ENCODE measurements at places on chromosomes 7 and 10.

- ATAC-seq: no peak
These were observed 10.1 kb downstream of the PSTK start for GRCh38 chr10:122990278-122990677.

DNA sequence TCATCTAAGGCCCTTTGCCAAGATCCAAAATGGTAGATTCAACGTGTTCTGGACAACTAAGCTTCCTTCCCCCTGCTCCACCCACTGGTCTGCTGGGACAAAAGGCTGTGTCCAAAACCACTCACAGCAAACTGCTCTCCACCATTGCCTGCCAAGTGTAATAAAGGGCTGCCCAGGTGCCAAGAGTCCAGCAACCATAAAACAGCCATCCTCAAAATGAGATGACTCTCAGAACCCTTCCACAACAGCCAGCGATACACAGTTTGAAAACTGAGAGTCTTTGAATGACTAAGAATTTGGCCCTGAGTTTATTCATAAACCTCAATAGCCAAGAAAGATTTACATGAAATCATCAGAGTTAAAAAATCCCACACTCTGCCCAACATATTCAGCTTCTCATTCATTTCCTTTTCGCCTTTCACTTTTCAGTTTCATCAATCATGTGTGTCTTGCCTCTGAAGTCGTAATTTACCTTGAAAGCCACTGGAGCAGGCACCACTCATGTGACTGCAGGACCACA, 658.1 kb upstream of the MGMT start:
- ATAC-seq: no peak

DNA sequence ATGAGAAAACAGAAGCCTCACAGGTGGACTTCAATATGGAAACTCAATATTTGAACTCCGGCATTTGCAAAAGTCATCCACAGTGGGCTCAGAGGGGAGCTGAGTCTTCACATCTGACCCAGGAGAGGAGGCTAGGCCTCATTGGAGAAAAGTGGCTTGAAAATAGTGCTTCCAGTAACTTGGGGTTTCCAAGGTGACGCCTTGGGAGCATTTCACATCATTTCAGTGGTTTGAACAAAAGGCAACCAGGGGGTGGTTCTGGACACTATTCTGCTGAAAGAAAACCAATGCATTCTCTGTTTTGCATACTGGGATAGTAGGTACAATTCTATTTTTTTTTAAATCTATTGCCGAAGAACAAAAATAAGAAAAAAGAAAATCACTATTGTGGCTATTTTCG, 599.2 kb upstream of the POM121L12 start:
- no peak for ATAC-seq

DNA sequence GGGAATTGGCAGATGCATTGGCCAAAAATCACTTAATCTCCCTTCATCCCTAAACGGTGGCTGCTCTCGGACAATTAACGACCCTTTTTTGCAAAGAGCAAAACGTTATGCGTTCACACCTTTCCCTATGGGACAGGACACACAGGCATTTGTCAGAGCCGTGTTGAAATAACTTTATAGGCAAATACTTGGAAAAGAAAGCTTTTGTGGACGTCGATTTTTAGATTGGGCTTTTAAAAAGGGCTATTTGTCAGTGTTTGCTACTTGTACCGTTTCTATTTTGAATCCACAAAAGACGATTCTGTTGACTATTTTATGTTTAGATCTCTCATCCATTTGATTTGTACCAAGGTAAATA, 245.6 kb downstream of the SLC25A13 start:
- no peak for ATAC-seq

- ATAC-seq: peak; percentile 42
These were observed 647 bp upstream of the NACAD start for GRCh38 chr7:45089341-45089891.

- no peak for ATAC-seq
These were observed 11.6 kb downstream of the BET1 start for GRCh38 chr7:93992421-93993110.

DNA sequence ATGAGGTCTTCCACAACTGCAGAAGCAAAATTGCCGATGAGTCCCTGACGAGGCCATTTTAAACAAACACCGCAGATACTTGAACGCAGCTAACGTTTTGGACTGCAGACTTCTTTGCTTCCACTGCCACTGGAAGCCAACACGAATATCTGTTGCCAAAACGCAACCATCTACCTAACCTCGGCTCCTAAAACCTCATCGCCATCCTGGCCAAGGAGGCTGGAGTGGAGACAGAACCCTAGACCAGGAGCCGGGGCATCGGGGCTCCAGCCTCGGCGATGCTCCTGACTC, 493 bp downstream of the WDR91 start:
- ATAC-seq: no peak

DNA sequence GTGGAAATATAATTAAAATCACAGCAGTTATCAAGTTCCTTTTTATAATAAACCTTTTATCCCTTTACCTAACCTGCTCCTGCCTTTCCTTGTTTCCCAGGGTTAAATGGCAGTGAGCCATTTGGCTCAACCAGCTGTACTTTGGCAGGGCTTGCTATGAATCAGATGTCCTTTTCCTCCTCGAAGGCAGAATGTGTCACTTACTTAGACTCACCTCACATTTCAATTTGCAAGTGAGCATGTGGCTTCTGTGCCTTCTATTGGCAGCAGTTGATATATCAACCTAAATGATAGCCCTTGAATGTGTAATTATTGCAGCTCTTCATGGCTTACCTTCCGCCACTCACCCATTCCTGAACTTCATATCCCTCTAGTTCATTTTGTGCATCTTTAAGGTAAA, 301.7 kb downstream of the CSTF2T start:
- peak; percentile 90 for ATAC-seq

- no peak for ATAC-seq
These were observed 258.8 kb upstream of the TEX47 start for GRCh38 chr7:89054361-89054760.

- ATAC-seq: peak; percentile 61
These were observed 66.8 kb downstream of the PCGF5 start for GRCh38 chr10:91287276-91287675.

DNA sequence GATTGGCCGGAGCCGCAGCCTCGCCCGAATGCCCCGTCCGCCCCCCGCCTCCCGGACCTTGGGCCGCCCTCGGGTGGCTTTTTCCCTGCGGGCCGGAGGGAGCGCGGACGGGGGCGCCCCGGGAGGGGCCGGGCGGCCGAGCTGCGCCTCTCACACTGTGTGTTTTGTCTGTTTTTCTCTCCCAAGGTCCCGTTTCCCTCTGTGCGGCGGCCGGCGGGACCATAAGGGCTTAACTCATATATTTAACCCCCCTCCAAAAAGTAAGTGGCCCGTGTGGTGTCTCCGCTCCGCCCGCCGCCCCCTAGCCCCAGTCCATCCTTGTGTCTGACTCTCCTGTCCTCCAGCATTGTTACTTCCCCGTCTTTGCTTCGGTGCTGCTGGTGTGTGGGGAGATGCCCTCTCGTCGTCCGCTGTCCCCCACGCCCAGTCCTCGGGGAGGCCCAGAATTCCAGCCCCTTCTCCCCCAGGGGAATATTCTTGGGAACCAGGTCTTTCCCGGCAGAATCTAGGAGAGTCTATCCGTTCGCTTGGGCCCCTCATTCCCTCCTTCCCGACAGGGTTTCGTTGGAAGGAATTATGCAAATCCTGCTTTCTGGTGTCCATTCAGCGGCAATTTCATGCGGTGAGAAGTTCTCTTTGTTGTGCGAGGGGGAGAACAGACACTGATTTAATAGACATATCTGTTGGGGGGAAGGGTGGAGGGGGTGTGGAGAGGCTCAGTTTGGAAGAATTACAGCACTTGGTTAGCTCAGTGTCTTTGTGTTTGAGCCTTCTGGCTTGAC, 1.3 kb downstream of the LCOR start:
- ATAC-seq: peak; percentile 1

- ATAC-seq: no peak
These were observed 175.9 kb downstream of the SNX10 start for GRCh38 chr7:26467541-26467940.

- ATAC-seq: no peak
These were observed 270.1 kb upstream of the SHH start for GRCh38 chr7:156082048-156083040.

- ATAC-seq: peak; percentile 76
These were observed 60.8 kb upstream of the PPIF start for GRCh38 chr10:79286318-79286951.

GRCh38 chr10:70887804-70888800, at the start of gene PCBD1:
PCBD1 (minus strand) TSS chr10:70888565; CDS start chr10:70888533, 32 bp downstream.
- peak; percentile 73 for ATAC-seq

GRCh38 chr10:70954381-70955176, 66.2 kb upstream of the PCBD1 start:
- no peak for ATAC-seq

- ATAC-seq: no peak
These were observed 39.5 kb downstream of the LHFPL3 start for GRCh38 chr7:104367926-104368325.

DNA sequence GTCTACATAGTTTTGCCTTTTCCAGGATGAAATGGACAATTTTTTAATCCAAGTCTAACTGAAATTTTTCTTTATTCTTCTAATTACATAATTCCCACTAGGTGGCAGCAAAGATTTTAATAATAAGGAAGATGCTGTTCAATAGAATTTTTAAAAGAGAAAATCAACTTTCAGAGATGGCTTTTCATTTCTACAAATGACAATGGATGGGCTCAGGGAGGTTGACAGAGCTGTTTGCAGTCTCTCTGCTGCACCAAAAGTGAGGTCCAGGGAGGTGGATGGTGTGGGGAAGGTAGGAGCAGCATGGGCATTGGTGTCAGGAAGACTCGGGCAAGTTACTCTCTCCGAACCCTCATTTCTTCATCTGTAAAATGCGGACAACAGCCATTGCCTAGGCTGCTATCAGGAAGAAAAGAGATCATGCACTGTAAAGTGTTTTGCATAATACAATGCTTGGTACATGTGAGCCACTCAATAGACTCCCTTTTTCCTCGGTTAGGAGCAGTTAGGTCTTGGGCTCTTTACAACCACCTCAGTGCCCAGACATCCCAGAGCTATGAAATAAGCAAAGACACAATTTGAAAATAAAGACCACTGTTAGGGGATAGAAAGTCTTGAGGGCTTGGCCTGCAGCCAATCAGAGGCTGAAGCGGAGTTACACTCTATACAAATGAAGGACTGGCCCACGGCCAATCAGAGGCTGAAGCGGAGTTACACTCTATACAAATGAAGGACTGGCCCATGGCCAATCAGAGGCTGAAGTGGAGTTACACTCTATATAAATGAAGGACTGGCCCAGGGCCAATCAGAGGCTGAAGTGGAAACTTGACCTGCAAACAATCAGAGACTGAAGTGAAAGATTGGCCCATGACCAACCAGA, 107.1 kb downstream of the ABLIM1 start:
- peak; percentile 27 for ATAC-seq

DNA sequence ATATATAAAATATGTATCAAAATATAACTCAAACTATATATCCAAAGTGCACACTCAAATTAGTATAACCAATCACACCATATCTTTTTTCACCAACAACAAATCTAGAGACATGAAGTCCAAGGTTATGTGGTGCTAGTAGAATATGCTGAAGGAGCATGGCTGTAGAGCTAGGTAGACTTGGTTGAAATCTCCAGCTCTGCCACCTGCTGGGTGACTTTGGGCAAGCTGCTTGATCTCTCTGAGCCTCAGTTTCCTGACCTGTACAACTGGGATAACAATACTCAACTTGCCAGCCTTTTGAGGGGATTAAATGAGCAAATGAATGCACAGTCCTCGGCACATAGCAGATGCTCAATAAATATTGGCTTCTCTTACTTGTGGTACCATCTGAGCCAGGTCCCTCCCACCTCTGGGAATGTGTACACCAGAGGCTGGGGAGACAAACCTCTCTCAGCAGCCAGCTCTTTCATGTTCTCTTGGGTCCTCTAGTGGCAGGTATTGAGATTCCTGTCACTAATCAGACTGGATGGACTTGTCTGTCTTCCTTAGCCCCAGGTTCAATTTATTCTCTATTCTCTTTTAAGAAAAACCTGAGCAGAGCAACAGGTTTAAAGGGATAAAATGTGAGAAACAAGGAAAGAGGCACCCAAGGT, 94.3 kb upstream of the PDE1C start:
- ATAC-seq: peak; percentile 85

- ATAC-seq: no peak
These were observed 82.3 kb upstream of the FGL2 start for GRCh38 chr7:77281780-77282478.

GRCh38 chr7:74266191-74266963, 12.2 kb upstream of the RFC2 start:
- ATAC-seq: no peak

DNA sequence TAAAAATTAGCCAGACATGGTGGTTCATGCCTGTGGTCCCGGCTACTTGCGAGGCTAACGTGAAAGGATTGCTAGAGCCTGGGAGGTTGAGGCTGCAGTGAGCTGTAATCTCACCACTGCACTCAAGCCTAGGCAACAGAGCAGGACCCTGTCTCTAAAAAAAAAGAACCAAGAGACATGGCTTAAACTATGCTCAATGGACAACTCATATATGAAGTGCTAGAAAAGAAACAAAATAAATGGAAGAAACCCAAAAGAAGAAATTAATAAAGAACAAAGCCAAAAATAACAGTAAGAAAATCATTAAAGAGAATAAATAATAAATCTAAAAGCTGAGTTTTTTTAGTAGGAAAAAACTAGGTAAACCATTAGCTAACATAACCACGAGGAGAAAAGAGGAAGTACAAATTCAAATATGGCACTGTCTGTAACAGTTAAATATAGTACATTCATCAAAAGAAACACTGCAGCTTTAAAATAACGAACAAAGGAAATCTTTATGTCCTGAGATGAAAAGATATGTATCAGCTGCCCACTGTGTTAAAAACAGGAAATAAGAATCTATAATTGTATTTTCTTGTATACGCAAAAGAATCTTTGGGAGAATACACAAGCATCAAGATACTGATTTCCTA, 48.7 kb downstream of the UPF2 start:
- no peak for ATAC-seq

DNA sequence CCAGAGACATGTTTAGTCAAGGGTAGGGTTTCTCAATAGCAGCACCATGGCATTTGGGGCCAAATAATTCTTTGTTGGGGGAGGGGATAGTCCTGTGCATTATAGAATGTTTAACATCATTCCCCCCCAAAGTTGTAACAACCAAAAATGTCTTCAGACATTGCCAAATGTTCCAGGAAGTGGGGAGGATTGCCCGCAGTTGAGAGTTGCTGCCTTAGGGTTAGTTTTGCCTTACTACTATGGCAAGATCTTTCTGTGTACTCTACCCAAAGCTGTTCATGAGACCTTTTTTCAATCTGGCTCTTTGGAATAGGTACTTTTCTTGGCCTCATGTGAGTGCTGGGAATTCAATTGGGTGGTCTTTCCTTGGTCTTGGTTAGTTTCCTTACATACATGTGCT, 34.1 kb downstream of the SAMD8 start:
- ATAC-seq: no peak

DNA sequence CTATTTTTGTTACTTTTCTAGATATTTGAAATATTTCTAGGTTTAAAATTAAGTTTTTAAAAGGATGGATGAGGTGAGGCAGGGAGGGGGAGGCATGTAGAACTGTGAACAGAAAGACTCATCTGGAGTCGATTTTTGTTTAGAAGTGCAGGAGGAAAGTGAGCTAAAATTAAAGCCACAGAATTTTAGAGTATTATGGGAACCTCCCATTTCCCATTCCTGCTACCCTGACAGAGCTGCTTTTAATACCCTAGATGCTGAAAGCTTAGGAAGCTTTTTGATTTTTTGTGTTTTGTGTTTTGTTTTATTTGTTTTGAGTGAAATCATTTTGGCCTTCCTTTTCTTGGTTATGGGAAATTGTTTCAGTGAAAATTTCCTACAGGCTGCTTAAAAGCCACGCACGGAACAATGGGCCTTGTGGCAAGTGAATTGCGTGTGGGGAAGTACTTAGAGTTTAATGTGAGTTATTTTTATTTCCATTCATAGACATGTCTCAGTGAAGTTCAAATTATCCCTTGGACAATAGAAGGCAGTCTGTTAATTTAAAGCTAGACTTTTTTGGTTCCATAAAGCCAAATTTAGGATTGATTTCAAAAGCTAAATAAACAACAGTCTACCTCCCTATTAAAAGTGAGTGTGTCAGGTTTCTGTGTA, 102.0 kb upstream of the HDAC9 start:
- no peak for ATAC-seq
